PC-3 (cell line): ENCODE measurements at places on chromosomes 5 and 9. TPM values are rescaled to one million over a fixed set of nuclear protein-coding genes. Genes with fewer than 3 reads are reported as not detected.

LCN2 gene
- 153 and 154 TPM in 2 replicates for total RNA-seq

PARP8 gene
- total RNA-seq: 0.07 and 0.69 TPM in 2 replicates

EIF4E1B gene
- total RNA-seq: not detected in 2 replicates

MYMK gene
- not detected in 2 replicates for total RNA-seq

SHROOM1 gene
- total RNA-seq: 13.6 and 15.7 TPM in 2 replicates

FOXD4L3 gene
- total RNA-seq: not detected in 2 replicates

MAN1B1 gene
- total RNA-seq: 65.5 and 71.6 TPM in 2 replicates

DOCK8 gene
- 1.5 and 1.9 TPM in 2 replicates for total RNA-seq

BTNL3 gene
- total RNA-seq: not detected in 2 replicates

ZNF883 gene
- total RNA-seq: not detected in 2 replicates

GHR gene
- total RNA-seq: 2.2 and 5.2 TPM in 2 replicates

IGFBPL1 gene
- 0.66 TPM in 1 of 2 replicates, not detected in the other for total RNA-seq

CDC23 gene
- 26.1 and 26.7 TPM in 2 replicates for total RNA-seq

PCDHB16 gene
- 0.46 TPM in 1 of 2 replicates, not detected in the other for total RNA-seq

CTSV gene
- 11.4 and 12.2 TPM in 2 replicates for total RNA-seq

AK1 gene
- 79.1 and 105 TPM in 2 replicates for total RNA-seq

GRXCR2 gene
- total RNA-seq: not detected in 2 replicates

TCF7 gene
- total RNA-seq: 3.9 and 7.0 TPM in 2 replicates

NR6A1 gene
- 0.77 and 1.6 TPM in 2 replicates for total RNA-seq

PCDH12 gene
- total RNA-seq: 0.15 TPM in 1 of 2 replicates, not detected in the other

FANCC gene
- 6.0 and 6.9 TPM in 2 replicates for total RNA-seq

IFNK gene
- total RNA-seq: not detected in 2 replicates

IQGAP2 gene
- total RNA-seq: not detected in 2 replicates

KIF4B gene
- total RNA-seq: not detected in 2 replicates

GARIN3 gene
- not detected in 2 replicates for total RNA-seq

WDR70 gene
- total RNA-seq: 25.0 and 29.7 TPM in 2 replicates

NOXA1 gene
- 0.51 and 1.6 TPM in 2 replicates for total RNA-seq

ARHGEF39 gene
- total RNA-seq: 2.6 and 4.1 TPM in 2 replicates

PTCH1 gene
- 0.77 and 2.1 TPM in 2 replicates for total RNA-seq

ZBTB6 gene
- 4.4 and 4.7 TPM in 2 replicates for total RNA-seq

FANCG gene
- 32.6 and 44.8 TPM in 2 replicates for total RNA-seq

ESM1 gene
- 21.0 and 27.8 TPM in 2 replicates for total RNA-seq

SNCAIP gene
- not detected in 2 replicates for total RNA-seq

UNC13B gene
- 9.8 and 10.4 TPM in 2 replicates for total RNA-seq

GNA14 gene
- total RNA-seq: 1.2 and 2.5 TPM in 2 replicates

SLC6A7 gene
- total RNA-seq: 0.29 and 0.35 TPM in 2 replicates

MARCOL gene
- total RNA-seq: not detected in 2 replicates

SLC25A2 gene
- total RNA-seq: 0.18 and 0.40 TPM in 2 replicates

NMUR2 gene
- total RNA-seq: not detected in 2 replicates

GDNF gene
- not detected in 2 replicates for total RNA-seq

PCDHGA7 gene
- 0.51 and 0.75 TPM in 2 replicates for total RNA-seq

DNAH5 gene
- total RNA-seq: 3.4 and 3.5 TPM in 2 replicates

ASTN2 gene
- total RNA-seq: 3.5 and 6.2 TPM in 2 replicates

SPINK13 gene
- 3.0 TPM in 1 of 2 replicates, not detected in the other for total RNA-seq

GABRG2 gene
- total RNA-seq: not detected in 2 replicates
